ENCODE measurements at places on chromosomes 7 and 10.

DNA sequence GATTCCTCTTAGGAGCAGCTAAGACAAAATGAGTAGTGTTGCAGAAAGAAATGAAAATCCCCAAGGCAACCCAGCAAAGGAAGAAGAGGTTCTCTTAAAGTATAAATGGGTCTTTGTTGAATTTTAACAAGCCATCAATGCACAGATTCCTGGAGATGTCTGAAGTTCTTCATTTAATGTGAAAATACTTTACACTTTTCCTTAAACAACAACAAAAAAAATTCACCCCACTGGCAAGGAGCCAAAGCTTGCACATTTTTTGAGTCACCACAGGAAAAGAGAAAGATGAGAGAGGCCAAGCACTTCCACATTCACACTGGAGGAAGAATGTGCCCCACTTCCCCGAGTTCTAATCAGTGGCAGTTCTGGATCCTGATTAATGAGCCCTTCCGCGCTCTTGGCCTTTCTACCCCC, 286.4 kb upstream of the MEOX2 start:
- DNase-seq: peak; percentile 51

DNA sequence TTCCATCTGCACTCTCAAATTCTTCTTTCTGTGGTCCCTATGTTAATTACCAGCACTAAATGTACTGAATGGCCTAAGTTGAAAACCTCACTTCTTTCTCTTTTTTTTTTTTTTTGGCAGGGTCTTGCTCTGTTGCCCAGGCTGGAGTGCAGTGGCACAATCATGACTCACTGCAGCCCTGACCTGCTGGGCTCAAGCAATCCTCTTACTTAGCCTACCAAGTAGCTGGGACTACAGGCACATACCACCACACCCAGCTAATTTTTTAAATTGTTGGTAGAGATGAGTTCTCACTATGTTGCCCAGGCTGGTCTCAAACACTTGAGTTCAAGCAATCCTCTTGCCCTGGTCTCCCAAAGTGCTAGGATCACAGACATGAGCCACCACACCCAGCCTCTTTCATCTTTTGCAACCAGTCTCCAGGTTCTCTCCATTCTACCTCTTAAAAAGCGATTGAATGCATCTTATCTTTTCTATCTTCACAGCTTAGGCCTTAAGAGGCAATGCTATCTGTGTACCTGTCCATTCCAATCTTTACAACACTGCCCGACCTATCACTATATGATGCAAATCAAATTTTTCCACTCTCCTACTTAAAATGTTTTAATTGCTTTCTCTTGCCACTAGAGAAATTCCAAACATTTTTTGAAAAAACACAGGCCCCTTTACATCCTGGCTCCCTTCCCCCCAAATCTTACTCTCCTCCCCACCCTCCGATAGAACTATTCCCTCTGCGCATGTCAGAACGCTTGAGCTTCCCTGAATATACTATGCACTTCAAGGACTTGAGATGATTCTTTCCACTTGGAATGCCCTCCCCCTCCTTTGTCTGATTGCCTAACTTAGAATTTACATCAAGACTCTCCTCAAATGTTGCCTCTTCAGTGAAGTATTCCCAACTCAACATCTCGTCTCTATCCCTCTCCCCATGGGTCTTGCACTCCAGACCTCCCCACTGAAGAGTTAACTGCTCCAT, 6.0 kb downstream of the ICA1 start:
- DNase-seq: no peak

GRCh38 chr7:114309729-114310128, 104.9 kb upstream of the FOXP2 start:
- no peak for DNase-seq

DNA sequence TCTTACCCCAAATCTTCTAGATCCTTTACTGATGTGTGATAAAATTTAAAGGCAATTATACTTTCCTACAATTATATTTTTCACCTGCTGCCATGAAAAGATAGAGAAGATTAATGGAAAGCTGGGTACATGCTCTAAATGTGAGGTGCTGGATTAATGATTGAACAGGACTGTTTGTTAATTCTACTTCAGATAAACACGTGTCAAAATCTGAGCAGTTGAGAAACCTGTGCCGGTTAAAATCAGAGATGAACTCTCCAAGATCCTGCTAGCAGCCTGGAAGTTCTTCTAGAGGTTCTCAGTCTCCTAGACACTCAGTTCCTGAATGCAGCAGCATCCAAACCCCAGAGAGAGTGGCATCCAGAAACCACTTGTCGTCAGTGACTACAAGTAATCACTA, 69.2 kb downstream of the INHBA start:
- DNase-seq: no peak

DNA sequence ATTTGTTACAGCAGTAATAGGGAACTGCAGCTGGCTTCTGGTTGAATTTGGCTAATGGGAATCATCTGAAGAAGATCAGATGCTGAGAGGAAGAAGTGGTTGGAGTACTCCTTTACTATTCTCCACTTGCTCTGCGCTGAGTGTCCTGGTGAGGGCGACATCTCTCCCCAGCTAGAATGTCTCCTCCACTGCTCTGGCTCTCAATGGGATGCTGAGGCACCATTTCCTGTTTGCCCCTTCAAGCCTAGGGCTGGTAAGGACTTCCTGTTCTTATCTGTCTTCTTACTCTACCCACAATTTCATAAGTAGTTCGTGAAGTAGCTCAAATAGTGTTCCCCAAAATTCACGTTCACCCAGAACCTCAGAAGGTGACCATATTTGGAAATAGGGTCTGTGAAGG, 43.2 kb upstream of the TES start:
- DNase-seq: no peak

DNA sequence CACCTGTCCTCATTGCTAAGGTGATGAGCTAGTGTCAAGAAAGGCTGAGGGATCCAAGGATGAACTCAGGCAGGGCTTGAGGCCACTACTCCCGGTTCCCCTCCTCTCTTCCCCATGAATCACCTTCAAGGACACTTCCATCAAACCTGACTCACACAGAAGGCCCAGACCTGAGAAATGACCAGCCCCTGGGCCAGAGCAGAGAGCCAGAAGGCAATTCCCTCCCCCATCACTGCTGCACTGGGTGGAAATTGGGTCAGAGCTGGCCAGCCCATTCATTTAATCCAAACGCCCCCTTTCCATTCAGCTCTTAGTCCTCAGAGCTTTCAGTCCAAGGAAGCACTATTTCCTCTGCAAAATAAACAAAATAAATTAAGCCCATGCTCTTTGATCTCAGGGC, 182.0 kb downstream of the KCNMA1 start:
- DNase-seq: peak; percentile 54

DNA sequence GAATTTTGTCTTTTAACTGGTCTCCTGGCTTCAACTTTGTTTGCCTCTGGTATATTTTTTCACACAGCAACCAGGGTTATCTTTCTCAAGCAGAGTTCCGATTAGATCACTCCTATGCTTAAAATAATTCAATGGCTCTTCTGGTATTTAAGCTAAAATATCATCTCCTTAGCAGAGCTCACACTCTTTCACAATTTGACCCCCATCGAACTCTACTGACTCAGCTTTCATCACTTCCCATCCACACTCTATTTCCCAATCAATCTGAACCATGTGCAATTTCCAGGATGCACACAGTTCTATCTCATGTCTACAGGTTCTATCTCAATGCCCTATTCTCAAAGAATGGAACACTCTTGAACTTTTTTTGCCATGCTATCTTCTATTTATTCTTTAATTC, 809.5 kb downstream of the GRID1 start:
- DNase-seq: no peak

DNA sequence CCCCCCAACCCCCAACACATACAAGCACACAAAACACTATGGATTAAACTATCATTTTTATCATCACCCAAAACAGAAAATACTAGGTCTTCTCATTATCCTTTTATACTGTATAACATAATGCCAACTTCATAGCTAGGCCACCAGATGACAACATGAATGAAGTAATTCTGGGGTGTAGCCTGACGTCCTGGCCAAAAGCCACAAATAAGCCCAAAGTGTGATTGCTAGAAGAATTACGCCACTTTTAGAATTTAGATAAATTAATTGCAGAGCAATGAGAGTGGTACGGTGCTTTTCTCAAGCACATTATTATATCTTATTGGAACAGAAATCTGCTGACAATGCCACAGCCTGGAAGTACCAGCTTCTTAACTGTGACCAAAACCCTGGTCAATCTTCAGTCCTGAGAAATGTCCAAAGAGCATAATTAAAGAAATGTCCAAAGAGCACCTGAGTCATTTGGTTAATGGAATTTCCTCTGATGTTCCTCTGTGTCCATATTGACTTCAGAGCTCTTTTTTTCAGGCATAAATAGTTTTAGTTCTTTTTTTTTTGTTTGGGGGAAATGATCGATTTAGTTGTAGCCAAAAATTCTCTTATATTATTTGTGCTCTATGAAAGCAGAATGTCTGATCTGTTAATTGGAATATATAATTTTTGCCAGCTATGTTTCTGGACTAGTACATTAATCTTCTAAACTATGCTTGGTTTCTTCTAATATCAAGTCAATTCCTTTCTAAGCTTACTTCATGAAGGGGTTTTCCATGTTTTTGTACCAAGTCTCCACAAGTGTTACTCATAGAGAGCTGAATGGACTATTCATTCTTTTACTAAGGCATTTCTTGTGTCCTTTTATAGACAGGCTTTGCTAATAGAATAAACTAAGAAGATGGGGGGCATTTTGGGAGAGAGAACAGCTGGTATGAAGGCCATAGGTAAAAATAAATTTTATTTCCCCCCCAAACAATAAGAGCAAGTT, 233.4 kb upstream of the SLC26A5 start:
- DNase-seq: peak; percentile 27

DNA sequence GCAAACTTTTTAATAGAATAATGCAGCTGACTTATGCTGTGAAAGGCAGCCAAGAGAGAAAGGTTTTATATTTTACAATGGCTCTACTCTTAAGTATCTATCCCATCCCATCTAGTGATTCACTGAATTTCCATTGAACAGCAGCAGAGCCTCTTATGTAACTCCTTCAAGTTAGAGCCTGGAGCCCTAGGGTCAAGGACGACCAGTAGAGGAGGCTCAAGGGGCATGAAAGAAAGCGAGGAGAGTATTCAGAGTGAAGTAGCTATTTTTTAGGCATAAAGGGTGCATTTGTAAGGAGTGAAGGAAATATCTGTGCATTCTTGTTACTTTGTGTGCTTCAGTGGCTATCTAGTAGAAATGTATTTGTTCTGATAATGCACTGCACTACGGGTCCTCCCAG, 180.2 kb upstream of the TPK1 start:
- DNase-seq: no peak

DNA sequence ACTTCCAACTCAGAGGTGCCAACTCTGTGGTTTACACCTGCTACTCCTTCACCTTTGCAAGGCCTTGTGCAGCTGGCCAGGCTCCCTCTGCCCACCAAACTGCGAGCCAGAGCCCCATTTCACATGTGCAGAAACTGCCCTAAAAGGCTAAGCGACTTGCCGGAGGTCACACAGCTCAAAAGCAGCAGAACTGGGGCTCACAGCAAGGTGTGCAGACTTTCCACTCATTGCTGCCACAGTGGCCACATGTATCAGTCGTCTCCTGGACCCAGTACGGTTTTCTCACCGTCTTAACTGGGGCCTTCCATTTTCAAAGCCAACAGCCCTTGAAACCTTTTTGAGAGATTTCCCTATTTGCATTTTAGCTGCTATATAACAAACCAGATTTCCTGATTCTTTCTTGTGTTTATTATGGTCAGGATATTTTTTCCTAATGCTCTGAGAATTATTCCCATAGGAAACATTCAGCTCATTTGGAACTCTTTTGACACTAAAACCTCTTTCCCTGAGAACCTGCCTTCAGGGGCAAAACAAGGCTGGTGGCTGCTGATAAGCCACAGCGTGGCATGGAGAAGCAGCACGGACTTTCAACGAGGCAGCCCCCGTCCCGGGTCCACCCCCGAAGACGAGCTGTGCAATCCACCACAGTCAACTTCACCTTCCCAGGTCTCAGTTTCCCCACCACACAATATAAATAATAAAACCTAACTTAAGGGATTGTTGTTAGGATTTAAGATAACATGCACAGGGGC, 29.9 kb downstream of the SORBS1 start:
- DNase-seq: no peak

DNA sequence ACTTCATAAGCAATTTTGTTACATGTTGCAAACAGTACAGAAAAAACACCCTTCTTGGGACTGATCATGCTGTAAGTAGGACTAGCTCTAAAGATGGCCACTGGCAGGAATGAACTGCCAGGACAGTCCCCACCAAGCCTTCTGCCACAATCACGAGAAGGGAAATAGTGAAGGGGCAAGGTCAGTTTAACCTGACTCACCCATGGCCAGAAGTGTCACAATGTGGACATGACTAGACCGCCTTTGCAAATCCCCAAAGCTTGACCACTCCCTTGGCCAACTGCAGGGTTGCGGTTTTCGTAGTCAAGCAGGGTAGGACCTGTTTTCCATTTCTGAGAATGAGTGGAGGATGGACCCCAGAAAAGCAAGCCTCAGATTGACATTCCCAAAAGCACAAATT, 19.4 kb upstream of the FRAT2 start:
- DNase-seq: no peak

DNA sequence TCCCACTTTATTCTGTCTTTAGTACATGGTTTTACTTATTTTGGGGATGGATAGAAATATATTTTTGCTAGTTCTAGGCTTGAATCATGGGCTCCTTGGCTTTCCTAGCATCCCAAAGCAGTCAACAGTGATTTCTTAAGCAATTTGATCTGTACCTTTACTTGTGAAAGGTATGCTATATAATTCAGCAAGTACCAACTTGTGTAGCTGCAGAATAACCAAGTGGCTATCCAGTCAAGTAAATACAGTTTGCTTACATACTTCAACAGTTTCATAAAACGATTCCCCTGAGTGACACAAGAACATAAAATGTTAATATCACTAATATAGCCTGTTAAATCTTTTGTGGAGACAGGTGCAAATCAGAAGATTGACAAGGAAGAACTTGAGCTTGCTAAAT, 67.2 kb downstream of the PODXL start:
- DNase-seq: no peak

DNA sequence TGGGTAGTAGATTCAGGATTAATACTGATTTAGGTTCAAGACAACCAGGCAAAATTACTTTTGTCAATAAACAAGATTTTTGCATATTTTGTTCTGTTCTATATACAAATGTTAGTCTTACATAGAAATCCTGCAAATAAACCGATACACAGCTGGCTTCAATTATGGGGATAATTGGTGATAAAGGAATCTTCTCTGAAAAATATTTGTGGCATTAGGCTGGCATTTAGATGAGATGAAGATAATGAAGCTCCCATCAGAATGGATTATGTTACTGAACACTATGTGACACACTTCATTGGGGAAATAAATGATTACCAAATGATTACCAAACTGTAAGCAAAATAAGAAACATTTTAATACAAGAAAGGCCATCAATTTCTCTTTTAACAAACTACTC, 65.8 kb downstream of the NT5C2 start:
- peak; percentile 44 for DNase-seq

DNA sequence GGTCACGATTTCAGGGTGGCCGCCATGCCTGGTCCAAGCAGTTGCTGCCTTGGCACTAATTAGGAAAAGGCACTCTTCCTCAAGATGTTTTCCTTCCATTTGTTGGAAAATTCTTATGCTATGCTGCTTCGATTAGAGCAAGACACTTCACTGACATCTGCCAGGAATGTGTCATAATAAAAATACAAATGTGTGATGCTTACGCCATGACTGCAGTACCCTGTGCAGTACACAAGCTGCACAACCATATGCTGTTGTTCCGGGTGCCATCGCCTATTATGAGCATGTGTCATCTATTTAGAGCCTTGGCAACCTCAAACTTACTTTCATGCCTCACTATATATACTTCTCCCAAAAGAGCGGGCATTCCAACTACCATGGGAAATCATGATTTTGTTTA, 14.9 kb upstream of the MPP7 start:
- peak; percentile 53 for DNase-seq

Data from EL (cell line).